ENCODE measurements at places on chromosomes 1 and 21. TPM values are rescaled to one million over a fixed set of nuclear protein-coding genes. Genes with fewer than 3 reads are reported as not detected.

GRCh38 chr21:28454564-28455252 lies 538.0 kb downstream of the LTN1 start:
- no peaks in the 10 kb centered on the region for H3K27me3 ChIP-seq
- no peak overlapping the region for H3K27ac ChIP-seq
- no peak overlapping the region for H3K4me3 ChIP-seq
- ATAC-seq = no peak
- no peaks in the 10 kb centered on the region for H3K4me1 ChIP-seq
- H3K36me3 ChIP-seq = no peaks in the 10 kb centered on the region

- ATAC-seq = peak; percentile 41
- H3K4me3 ChIP-seq = no peak overlapping the region
- H3K36me3 ChIP-seq = no peaks in the 10 kb centered on the region
- H3K27ac ChIP-seq = no peak overlapping the region
- H3K27me3 ChIP-seq = no peaks in the 10 kb centered on the region
- peaks cover 3% of the 10 kb centered on the region for H3K4me1 ChIP-seq
Measured at GRCh38 chr1:111789142-111789541, 33.4 kb downstream of the DDX20 start.

DNA sequence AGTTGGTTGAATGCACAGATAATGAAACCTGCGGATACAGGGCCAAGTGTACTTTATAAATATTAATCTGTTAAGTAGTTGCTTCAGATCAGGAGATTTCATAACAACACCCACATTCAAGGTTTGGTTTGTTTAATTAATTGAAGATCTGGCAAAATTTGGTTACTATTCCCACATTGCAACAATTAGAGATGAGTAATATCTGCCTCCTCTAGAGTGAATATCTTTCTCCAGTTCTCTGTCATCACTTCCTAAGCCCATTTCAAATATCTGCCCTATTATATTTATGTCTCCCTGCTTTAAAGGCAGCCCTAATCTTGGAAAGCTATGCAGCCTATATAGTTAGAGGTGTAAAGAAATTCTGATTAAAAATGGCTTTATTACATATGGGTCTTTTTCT lies 61.4 kb downstream of the PPP2R5A start:
- no peak overlapping the region for H3K27ac ChIP-seq
- no peak overlapping the region for H3K4me3 ChIP-seq
- peaks cover 83% of the 10 kb centered on the region for H3K36me3 ChIP-seq
- ATAC-seq = no peak
- H3K4me1 ChIP-seq = no peaks in the 10 kb centered on the region

GRCh38 chr1:67888216-67889106 lies 55.2 kb upstream of the GNG12 start:
- ATAC-seq = no peak
- no peak overlapping the region for H3K4me3 ChIP-seq
- no peak overlapping the region for H3K27ac ChIP-seq
- H3K4me1 ChIP-seq = no peaks in the 10 kb centered on the region
- no peaks in the 10 kb centered on the region for H3K27me3 ChIP-seq
- H3K36me3 ChIP-seq = no peaks in the 10 kb centered on the region

DNA sequence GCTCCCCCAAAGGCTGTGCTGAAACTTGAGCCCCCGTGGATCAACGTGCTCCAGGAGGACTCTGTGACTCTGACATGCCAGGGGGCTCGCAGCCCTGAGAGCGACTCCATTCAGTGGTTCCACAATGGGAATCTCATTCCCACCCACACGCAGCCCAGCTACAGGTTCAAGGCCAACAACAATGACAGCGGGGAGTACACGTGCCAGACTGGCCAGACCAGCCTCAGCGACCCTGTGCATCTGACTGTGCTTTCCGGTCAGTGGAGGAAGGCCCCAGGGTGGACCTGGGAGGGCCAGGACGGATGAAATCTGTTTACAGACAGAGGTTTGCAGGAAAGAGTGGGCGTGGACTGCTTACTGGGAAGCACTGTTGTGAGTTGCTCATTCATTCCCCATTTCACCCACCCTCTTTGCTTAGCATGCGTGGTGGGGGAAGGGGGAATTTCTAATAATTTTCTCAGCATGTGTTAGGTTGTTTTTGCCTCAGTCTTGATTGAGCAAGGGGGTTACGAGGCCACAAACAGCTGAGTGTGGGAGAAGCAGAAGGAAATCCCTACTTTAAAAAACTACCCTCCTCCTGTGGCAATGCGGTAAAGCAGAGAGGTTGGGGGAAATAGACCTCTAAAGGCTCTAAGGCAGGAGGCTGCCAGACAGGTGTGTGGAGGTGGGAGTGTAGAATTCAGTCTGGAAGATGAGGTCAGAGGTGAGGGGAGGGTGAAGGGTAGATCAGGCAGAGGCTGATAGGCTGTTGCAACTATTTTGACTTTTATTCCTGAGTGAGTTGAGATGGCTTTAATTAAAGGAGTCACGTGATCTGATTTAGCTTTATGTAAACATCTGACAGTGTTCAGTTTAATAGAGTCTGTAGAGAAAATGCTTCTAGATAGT lies 1.3 kb downstream of the FCGR2A start:
- peak overlapping the region; percentile 23 for H3K4me3 ChIP-seq
- peaks cover 11% of the 10 kb centered on the region for H3K4me1 ChIP-seq
- peak; percentile 53 for ATAC-seq
- H3K27ac ChIP-seq = no peak overlapping the region
- H3K27me3 ChIP-seq = peaks cover 24% of the 10 kb centered on the region

DNA sequence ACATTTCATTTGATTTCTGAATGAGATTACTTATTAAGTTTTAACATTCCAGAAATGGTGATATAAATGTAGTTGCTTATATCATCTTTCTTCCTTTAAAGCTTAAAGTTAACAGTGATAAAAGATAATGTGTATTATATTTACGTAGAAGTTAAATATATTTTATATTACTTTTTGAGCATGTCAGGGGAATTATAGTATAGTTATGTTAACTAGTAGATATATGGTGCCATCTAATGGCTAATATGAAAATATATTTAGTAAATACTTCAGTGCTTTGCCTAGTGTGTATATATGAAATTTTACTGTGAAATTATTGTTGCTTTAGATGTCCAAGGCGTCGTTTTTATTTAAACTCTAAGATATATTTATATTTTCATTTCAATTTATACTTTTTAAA lies 51.5 kb downstream of the SYT14 start:
- no peaks in the 10 kb centered on the region for H3K4me1 ChIP-seq
- H3K4me3 ChIP-seq = no peak overlapping the region
- peaks cover 18% of the 10 kb centered on the region for H3K27me3 ChIP-seq
- ATAC-seq = no peak
- no peaks in the 10 kb centered on the region for H3K36me3 ChIP-seq
- no peak overlapping the region for H3K27ac ChIP-seq

The NPR1 gene
- 49.8 TPM for total RNA-seq

- no peaks in the 10 kb centered on the region for H3K36me3 ChIP-seq
- no peak for ATAC-seq
- H3K4me1 ChIP-seq = no peaks in the 10 kb centered on the region
- H3K27ac ChIP-seq = no peak overlapping the region
Measured at GRCh38 chr1:243433737-243434370, 178.0 kb downstream of the SDCCAG8 start.

The KDF1 gene
- total RNA-seq = not detected

- no peak for ATAC-seq
- no peaks in the 10 kb centered on the region for H3K4me1 ChIP-seq
- H3K27ac ChIP-seq = no peak overlapping the region
- peaks cover 100% of the 10 kb centered on the region for H3K27me3 ChIP-seq
Measured at GRCh38 chr1:18644973-18645746, 14.5 kb downstream of the PAX7 start.

DNA sequence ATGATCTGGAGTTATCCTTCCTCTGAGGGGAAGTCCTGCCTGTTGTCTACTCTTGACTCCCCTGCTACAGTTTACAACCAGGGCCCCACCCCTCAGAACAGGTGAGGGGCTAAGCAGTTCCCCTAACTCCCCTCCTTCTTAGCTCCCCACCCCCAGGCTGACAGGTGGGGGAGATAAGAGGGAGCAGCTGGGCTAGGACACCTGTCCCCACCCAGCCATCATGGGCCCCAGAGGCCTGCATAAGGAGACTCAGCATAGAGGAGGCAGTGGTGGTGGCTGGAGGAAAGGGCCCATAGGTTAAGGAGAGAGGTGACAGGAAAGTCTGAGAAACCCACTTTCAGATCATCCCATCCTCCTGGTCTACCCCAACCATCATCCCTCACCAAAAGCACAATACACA lies 6.8 kb downstream of the MEF2D start:
- no peak overlapping the region for H3K4me3 ChIP-seq
- no peaks in the 10 kb centered on the region for H3K27me3 ChIP-seq
- peaks cover 97% of the 10 kb centered on the region for H3K4me1 ChIP-seq

The ANGPTL3 gene
- total RNA-seq = not detected

Data from gastroesophageal sphincter (tissue), 4 donors.